ENCODE measurements at places on chromosomes 12 and 14.

DNA sequence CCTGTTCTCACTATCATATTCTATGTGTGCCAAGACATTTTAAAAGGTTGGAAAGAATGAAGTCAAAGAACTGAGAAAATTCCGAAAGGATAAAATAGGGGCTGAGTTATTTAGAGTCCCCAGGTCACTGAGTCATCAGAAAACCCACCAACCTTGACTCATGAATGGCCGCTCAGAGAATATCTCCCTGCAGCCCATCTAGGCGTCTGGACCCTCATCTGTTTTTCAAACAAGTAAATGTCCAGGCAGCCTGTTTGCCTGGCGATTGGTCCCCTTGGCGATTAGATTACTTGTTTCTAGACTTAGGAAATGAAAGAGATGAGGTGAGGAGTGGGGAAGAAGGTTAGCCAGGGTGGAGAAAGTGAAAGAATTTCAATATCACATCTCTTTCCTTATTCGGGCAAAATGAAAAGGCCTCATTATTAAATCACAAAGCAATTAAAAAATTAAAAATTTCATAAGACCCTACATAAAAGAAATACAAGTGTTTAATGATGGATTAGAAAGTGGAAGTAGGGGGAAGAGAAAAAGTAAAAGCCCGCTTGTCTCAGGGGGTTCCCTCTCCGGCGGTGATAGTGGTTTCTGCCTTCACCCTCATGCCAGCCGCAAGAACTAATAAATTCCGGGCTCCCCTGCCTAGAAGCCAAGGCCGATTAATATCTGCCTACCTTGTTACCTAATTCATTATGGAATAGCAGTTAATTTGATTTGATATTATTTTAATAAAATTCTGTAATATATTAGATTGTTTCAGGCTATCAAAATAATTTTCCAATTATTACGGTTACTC, 415.9 kb downstream of the BCL11B start:
- no peak for ATAC-seq
- H3K4me1 ChIP-seq: no peaks in the 10 kb centered on the region
- H3K27me3 ChIP-seq: no peaks in the 10 kb centered on the region
- no peak overlapping the region for H3K4me3 ChIP-seq
- no peaks in the 10 kb centered on the region for H3K36me3 ChIP-seq
- H3K27ac ChIP-seq: no peak overlapping the region

- no peaks in the 10 kb centered on the region for H3K27me3 ChIP-seq
- ATAC-seq: no peak
- no peaks in the 10 kb centered on the region for H3K4me1 ChIP-seq
- H3K4me3 ChIP-seq: no peak overlapping the region
- no peak overlapping the region for H3K27ac ChIP-seq
These were observed 663.4 kb downstream of the TMTC2 start for GRCh38 chr12:83349907-83350611.

- ATAC-seq: no peak
- peaks cover 13% of the 10 kb centered on the region for H3K4me1 ChIP-seq
- no peak overlapping the region for H3K27ac ChIP-seq
- no peak overlapping the region for H3K4me3 ChIP-seq
These were observed 225.6 kb upstream of the ARID2 start for GRCh38 chr12:45503899-45504298.

- H3K4me1 ChIP-seq: no peaks in the 10 kb centered on the region
- H3K36me3 ChIP-seq: no peaks in the 10 kb centered on the region
- no peak for ATAC-seq
- H3K27me3 ChIP-seq: no peaks in the 10 kb centered on the region
These were observed 103.7 kb downstream of the BCL11B start for GRCh38 chr14:99168330-99168729.

- peaks cover 39% of the 10 kb centered on the region for H3K4me1 ChIP-seq
- no peak for ATAC-seq
- H3K36me3 ChIP-seq: peaks cover 6% of the 10 kb centered on the region
- no peaks in the 10 kb centered on the region for H3K27me3 ChIP-seq
- no peak overlapping the region for H3K4me3 ChIP-seq
These were observed 72.8 kb downstream of the CLMN start for GRCh38 chr14:95246870-95247269.

- peaks cover 11% of the 10 kb centered on the region for H3K4me1 ChIP-seq
- H3K27ac ChIP-seq: no peak overlapping the region
- H3K4me3 ChIP-seq: no peak overlapping the region
- ATAC-seq: no peak
- no peaks in the 10 kb centered on the region for H3K27me3 ChIP-seq
These were observed 199.6 kb upstream of the OTX2 start for GRCh38 chr14:57009585-57010515.

DNA sequence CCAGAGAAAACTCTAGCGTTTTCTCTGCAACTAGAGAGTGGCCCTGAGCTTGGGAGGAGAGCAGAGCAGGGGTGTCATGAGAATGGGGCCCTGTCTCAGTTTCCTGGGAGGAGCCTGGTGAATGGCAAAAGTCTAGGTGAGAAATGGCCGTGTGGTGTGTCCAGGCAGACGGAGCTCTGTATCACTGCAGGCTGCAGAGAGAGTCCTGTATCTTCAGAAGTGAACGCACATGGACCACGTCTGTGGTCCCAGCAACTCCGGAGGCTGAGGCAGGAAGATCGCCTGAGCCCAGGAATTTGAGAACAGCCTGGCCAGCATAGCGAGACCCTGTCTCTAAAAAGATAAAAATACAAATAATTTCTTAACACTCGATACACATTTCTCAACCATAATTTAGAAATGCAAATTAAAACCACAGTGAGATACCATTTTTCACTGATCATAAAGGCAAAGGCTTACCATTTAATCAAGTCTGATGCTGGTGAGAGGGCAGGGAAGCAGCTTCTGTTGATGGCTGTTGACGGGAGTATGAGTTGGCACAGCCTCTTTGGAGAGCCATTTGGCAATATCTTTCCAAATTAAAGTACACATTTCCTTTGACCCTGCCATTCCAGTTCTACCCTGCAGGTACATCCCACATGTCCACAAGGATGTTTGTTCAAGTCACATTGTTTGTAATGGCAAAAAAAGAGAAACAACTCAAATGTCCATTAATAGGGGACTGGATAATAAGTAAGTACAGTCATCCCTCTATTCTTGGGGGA, 51.0 kb downstream of the NFKBIA start:
- H3K27ac ChIP-seq: no peak overlapping the region
- H3K4me1 ChIP-seq: peaks cover 8% of the 10 kb centered on the region
- no peaks in the 10 kb centered on the region for H3K36me3 ChIP-seq
- no peak overlapping the region for H3K4me3 ChIP-seq
- ATAC-seq: no peak

- no peak overlapping the region for H3K4me3 ChIP-seq
- ATAC-seq: no peak
- H3K27me3 ChIP-seq: peaks cover 39% of the 10 kb centered on the region
- no peak overlapping the region for H3K27ac ChIP-seq
- peaks cover 6% of the 10 kb centered on the region for H3K4me1 ChIP-seq
These were observed 32.4 kb upstream of the ULK1 start for GRCh38 chr12:131862084-131862441.

- H3K36me3 ChIP-seq: no peaks in the 10 kb centered on the region
- H3K27me3 ChIP-seq: peaks cover 54% of the 10 kb centered on the region
- ATAC-seq: no peak
- no peak overlapping the region for H3K4me3 ChIP-seq
- H3K4me1 ChIP-seq: peaks cover 7% of the 10 kb centered on the region
- H3K27ac ChIP-seq: no peak overlapping the region
These were observed 8.8 kb upstream of the PLEKHG6 start for GRCh38 chr12:6301721-6302120.

- no peak for ATAC-seq
- H3K4me1 ChIP-seq: peaks cover 51% of the 10 kb centered on the region
- no peak overlapping the region for H3K4me3 ChIP-seq
- H3K27ac ChIP-seq: no peak overlapping the region
These were observed 8.9 kb downstream of the CLMN start for GRCh38 chr14:95310635-95311380.

- H3K27me3 ChIP-seq: no peaks in the 10 kb centered on the region
- no peak for ATAC-seq
- peaks cover 9% of the 10 kb centered on the region for H3K4me1 ChIP-seq
- no peak overlapping the region for H3K4me3 ChIP-seq
- H3K36me3 ChIP-seq: peaks cover 55% of the 10 kb centered on the region
- no peak overlapping the region for H3K27ac ChIP-seq
These were observed 81.0 kb downstream of the DAAM1 start for GRCh38 chr14:59269466-59269865.

DNA sequence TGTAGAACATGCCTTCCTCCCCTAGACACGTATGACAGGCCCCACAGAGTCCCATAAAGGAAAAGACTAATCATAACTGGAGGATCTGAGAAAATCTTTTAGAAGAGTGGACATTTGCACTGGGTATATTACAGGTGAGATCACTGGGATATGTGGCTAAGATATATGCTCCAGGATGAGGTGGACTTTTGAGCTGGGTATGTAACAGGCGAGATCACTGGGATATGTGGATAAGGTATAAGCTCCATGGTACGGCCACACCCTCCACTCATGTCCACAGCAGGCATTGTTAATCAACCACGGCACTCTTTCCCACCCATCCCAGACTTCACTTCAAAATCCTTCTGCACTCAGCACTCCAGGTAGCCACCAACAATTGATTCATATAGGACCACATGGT, 34.1 kb downstream of the CLMN start:
- H3K4me1 ChIP-seq: peaks cover 50% of the 10 kb centered on the region
- H3K4me3 ChIP-seq: no peak overlapping the region
- peaks cover 9% of the 10 kb centered on the region for H3K36me3 ChIP-seq
- no peaks in the 10 kb centered on the region for H3K27me3 ChIP-seq
- no peak for ATAC-seq

DNA sequence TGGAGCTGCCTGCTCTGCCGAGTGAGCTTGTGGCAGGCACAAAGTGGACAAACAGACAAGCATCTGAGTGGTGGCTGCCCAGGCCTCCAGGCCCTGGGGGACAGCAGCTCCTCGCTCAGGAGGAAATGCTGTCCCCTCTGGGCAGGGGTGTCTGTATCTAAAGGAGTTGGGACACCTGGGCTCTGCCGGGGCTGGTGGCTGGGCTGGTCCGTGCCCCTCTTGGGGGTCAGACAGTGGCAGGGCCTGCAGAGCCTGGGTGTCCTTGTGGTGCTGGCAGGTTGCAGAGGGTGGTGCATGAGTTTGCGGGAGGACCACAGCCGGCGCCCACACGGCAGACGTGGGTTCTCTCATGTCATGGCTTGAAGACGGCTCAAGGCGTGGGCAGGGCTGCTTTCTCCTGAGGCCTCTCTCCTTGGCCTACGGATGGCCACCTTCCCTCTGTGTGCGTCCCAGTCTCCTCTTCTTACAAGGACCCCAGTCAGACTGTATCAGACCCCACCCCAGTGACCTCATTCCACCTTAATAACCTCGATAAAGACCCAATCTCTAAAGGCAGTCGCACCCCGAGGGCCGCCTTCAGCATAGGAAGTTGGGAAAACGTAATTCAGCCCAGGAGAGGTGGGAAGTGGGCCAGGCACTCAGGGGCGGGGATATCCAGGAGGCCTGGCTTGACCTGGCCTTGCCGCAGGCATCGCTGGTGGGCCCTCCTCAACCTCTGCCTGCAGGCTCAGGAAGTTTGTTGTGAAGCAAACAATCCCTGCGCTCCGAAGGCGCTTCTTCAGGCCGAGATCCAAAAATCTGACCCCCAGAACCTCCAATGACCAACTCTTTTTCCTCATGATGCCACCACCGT, 110.0 kb downstream of the KIF26A start:
- H3K36me3 ChIP-seq: no peaks in the 10 kb centered on the region
- H3K4me1 ChIP-seq: no peaks in the 10 kb centered on the region
- no peak overlapping the region for H3K27ac ChIP-seq

- H3K27ac ChIP-seq: no peak overlapping the region
- H3K36me3 ChIP-seq: no peaks in the 10 kb centered on the region
- H3K4me1 ChIP-seq: no peaks in the 10 kb centered on the region
- no peak for ATAC-seq
- no peaks in the 10 kb centered on the region for H3K27me3 ChIP-seq
These were observed 13.2 kb upstream of the MDM2 start for GRCh38 chr12:68794653-68795251.

- no peaks in the 10 kb centered on the region for H3K4me1 ChIP-seq
- H3K36me3 ChIP-seq: no peaks in the 10 kb centered on the region
- H3K27ac ChIP-seq: no peak overlapping the region
- no peak overlapping the region for H3K4me3 ChIP-seq
- no peak for ATAC-seq
- H3K27me3 ChIP-seq: no peaks in the 10 kb centered on the region
These were observed 470.8 kb downstream of the FSCB start for GRCh38 chr14:44036248-44036647.

DNA sequence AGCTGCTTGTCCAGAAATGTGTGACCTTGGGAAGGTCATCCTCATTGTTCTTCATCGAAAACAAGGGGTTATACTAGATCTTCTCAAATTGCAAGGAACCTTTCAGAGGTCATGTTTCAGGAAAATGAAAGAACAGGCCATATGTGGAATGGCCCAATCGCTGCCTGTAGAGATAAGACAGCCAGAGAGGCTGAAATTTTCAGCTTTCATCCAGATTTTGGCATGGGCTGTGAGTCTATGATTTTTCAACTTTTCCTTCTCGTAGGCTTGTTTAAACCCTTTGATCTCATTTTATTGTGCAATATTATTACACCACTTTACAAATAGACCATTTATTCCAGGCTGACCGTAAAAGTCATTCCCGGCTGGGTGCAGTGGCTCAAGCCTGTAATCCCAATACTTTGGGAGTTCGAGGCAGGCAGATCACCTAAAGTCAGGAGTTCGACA, 17.1 kb upstream of the ATXN2 start:
- H3K27ac ChIP-seq: no peak overlapping the region
- no peaks in the 10 kb centered on the region for H3K36me3 ChIP-seq
- H3K4me3 ChIP-seq: no peak overlapping the region
- no peak for ATAC-seq
- no peaks in the 10 kb centered on the region for H3K4me1 ChIP-seq
